AG09309 (cell line): ENCODE measurements at places on chromosomes 5 and 9.

DNA sequence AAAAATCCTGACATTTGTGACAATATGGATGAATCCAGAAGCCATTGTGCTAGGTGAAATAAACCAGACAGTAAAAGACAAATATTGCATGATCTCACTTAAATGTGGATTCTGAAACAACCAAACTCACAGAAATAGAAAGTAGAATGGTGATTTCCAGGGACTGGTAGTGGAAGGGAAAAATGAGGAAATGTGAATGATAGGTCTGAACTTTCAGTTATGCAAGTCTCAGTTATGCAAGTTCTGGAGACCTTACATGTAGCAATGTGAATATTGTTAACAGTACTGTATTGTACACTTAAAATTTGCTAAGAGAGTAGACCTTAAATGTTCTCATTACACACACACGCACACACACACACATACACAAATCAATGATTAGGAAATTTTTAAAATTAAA lies 84.9 kb downstream of the SLCO4C1 start:
- DNase-seq = no peak

GRCh38 chr5:71744009-71744790 lies 25.1 kb downstream of the CARTPT start:
- DNase-seq = no peak

- DNase-seq = no peak
Measured at GRCh38 chr5:10323588-10324488, 16.1 kb upstream of the CMBL start.

GRCh38 chr5:158055111-158055501 lies 196.2 kb upstream of the CLINT1 start:
- DNase-seq = no peak

DNA sequence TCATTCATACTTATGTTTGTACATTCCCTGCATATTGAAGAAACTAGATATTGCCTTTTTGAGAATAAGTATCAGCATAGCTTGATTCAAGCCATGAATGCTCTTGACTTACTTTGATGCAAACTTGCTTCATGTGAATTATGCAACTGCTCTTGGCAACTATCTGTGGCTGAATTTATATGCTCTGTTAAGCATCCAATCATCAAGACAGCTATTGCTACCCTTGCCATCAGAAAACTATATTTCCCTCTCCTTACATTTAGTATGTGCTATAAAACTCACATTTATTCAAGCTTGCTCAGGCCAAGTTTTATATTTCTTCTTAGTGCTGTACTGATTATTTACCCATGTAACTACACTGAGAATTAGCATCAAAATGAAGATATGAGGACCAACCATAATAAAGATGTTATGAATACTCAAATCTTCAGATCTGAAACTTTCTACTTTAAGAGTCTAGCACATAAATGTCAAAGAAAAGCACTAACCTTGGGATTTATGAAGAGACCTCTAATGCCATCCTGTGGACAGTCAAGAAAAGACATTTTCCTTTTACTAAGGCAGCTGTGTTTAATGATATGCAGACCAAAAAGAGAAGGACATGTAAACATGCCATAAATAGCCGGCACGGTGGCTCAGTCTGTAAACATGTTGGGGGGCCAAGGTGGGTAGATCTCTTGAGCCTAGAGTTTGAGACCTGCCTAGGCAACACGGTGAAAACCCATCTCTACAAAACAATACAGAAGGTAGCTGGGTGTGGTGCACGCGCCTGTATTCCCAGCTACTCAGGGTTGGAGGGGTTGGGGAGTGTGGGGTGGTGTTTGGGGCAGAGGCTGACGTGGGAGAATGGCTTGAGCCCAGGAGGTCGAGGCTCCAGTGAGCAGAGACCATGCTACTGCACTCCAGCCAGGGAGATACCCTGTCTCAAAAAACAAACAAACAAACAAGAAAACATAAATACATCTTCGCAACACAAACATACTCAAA lies 267.0 kb upstream of the TYRP1 start:
- DNase-seq = no peak

- no peak for DNase-seq
Measured at GRCh38 chr5:36161361-36161760, 9.4 kb downstream of the SKP2 start.

DNA sequence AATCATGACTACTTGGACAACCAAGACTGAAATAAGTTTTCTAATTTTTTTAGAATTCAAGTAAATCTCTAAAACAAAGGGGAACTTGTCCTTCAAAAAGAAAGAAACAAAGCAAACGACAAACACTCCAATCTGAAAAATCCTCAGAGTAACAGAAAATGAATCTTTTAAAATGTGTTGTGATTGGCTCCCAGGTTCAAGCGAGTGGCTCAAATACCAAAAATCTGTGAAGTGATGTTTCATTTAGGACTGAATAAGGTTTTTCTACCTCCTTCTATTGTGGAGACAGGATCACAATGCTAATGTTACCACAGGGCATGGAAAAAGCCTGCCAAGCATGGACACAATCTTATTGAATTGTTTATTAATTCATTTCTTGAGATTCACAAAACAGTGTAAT lies 415.7 kb downstream of the RAB3C start:
- no peak for DNase-seq

GRCh38 chr9:24899463-24899862 lies 353.8 kb upstream of the IZUMO3 start:
- no peak for DNase-seq

DNA sequence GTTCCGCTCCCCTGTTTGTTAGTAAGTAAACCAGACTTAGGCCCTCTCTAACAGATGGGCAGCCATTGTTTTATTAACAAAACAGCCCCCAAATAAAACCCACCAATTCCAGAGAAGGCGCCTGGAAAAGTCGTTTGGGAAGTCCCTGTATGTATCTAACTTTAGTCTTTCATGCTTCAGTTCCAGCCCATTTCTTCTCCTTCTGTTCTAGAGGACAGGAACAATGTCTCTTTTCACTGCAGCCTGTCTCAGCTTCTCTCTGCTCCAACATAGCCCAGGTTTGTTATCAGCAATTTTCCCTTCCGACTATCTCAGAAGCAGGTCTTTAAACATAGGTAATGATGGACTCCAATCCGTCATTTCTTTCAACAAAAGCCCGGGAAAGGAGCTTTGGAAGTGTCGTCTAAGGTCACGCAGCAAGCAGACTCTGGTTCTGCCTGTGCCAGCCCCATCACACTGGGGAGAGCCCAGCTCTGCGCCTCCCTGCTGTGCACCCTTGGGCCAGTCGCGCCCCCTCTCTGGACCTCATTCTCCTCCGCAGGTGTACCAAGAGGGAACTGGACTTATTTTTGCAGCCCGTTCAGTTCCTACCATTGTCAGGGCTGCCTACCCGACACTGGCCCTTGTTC lies 9.6 kb upstream of the AKNA start:
- no peak for DNase-seq

GRCh38 chr5:142219146-142219545 lies 105.7 kb downstream of the SPRY4 start:
- no peak for DNase-seq

- DNase-seq = no peak
Measured at GRCh38 chr9:28471261-28471660, 898.0 kb upstream of the C9orf72 start.

DNA sequence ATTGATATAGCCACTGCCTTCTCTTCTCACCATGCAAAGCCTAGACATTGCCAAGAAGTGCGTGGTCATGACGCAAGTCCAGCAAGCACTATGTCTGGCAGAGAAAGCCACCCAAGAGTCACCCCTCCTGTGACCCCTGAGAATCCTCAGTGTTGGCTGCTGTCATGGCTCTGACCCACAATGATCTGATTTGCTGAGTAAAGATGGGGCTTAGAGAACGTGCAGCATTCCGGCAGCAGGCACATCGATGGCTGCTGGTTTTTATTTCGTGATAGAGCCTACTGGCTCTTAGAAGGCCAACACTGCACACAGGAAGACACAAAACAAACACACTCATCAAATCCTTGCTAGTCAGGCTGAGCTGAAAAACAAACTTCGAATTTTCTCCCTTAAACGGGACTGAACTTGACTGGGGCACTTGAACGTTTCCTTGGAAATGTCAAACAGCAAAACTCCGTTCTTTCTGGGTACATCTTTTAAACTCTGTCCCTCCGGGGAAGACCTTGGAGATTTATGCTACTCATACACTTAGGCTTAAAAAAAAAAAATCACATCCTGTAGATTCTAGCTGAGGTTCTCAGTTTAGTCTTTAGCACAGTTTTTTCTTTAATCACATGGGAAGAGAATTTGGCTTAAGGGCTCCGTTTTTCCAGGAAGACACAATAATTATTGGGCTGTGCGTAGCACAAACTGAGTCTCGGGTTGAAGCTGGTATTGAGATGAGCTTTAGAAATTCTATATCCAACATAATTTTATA lies 88.2 kb upstream of the BASP1 start:
- DNase-seq = no peak

DNA sequence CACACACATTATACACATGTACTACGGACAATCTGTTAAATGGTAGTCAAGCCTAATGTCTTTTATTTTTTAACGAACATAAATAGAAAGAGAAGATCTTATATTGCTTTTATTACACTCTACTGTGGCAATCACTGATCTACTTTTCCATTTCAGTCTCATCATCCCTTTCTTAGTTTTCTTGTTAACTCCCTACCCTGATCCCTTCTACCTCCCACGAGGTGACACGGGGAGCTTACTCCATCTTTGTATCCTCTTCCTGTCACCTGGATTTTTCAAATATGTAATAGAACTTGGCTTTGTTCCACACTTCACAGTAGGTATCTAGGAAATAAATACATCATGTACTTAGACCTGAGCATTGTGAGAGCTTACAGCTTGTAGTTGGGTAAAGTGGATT lies 211.0 kb downstream of the PIK3R1 start:
- no peak for DNase-seq

DNA sequence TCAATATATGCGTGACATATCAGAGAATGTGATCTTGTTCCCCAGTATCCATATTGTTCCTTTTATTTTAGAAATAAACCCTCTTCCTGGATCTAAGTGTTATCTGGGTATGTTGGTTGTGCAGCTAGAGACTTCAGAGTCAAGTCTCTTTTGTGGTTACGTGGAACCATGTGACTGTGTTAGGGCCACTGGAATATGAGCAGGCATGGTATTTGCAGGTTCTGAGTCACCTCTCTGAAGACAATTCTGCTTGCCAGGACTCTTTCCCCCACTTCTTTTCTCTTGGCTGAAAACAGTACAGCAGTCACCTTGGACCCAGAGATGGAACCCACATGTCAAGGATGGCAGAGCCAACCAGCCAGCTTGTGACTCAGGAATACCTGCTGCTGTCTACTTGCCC lies 59.7 kb downstream of the ATP10B start:
- no peak for DNase-seq

DNA sequence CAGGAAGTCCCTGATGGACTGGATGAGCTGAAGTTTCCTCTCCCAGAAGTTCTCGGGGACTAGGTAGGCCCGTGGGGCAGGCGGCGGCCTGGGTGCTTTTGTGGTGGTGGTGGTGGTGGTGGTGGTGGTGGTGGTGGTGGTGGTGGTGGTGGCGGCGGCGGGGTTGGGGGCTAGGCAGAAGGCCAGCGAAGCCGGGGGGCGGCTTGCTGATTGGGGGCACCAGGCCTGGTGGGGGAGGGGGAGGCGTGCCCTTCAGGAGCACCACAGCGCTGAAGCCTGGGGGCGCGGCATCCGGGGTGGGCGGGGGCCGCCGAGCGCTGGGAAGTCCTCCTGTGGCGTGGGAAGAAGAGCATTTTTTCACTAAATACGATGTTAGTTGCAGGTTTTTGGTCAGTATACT lies 26.9 kb downstream of the SPATA31C1 start:
- no peak for DNase-seq

GRCh38 chr5:132463811-132464155 lies 26.8 kb downstream of the IRF1 start:
- no peak for DNase-seq

- DNase-seq = no peak
Measured at GRCh38 chr5:33317271-33317670, 123.5 kb upstream of the TARS1 start.

DNA sequence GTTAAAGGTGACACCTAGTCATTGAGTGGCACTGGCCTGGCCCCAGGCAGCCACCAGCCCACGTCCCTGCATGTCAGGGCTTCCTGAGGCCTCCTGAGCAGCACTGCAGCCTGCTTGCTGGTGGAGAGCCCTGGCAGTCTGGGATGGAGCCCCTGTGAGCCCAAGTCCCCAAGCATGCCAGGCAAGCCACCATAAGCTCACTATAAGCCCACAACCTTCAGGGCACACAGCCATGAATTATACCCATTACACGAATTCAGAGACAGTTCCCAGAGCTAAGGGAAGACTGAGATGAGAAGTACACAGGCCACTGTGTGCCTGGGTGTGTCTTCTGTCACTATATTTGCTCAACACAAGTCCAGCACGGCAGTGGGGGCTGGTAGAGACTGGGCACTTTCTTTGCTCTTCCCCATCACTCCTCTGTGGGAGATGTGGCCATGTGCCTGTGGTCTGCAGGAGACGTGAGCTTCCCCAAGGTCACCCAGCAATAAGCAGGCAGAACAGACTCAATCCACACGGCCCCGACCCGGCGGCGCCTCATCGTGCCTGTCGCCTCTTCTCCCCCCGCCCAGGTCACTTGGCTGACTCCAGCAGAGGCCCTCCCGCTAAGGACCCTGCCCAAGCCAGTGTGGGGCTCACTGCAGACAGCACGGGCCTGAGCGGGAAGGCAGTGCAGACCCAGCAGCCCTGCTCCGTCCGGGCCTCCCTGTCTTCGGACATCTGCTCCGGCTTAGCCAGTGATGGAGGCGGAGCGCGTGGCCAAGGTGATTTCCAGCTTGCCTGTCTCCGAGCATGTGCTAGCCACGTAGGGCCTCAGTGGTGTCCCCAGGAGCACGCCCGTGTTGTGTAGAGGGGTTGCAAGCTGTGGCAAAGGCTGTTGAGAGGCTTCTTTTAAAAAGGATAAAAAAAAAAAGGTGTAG lies 114.8 kb downstream of the WNK2 start:
- no peak for DNase-seq

- DNase-seq = no peak
Measured at GRCh38 chr5:89129941-89130340, 247.0 kb upstream of the MEF2C start.

- DNase-seq = no peak
Measured at GRCh38 chr5:23411994-23412393, 95.4 kb upstream of the PRDM9 start.

DNA sequence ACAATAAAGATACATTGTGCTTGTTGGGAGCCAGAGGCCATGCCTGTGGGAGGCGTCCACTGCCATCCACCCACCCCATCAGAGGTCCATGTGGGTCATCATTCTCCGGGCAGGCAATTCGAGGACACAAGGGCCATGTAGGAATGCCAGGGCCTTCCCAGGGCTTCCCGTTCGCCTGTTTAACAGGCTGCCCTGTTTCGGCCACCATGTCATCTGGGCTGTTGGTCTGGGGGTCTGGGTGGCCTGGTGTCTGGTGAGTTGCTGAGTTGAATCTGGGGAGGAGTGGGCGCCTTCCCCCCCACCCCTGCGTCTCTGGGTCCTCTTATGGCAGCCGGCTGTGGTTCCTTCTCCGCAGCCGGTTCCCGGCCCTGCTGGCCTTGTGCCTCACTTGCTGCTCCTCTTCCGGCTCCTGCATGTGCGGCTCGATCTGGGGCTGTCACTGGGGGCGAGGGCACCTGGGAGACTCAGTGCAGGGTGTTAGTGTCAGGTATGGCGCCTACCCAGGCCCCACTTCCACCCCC lies 117.4 kb downstream of the WNK2 start:
- no peak for DNase-seq

GRCh38 chr5:140633021-140633471 lies at the start of gene CD14:
CD14 (minus strand) TSS chr5:140633175; CDS start chr5:140633071, 104 bp downstream.
- DNase-seq = no peak

GRCh38 chr5:109829331-109829730 lies 139.6 kb downstream of the MAN2A1 start:
- DNase-seq = no peak

- DNase-seq = no peak
Measured at GRCh38 chr5:101716941-101717340, 579.1 kb downstream of the SLCO4C1 start.

GRCh38 chr5:156375895-156376495 lies 49.0 kb downstream of the SGCD start:
- DNase-seq = no peak
